ENCODE measurements at places on chromosomes 12 and 14.

- DNase-seq: no peak
Observed at GRCh38 chr12:18753481-18754123, 15.7 kb downstream of the CAPZA3 start.

GRCh38 chr14:36580856-36581831 is 1.3 kb downstream of the NKX2-8 start:
- DNase-seq: no peak

DNA sequence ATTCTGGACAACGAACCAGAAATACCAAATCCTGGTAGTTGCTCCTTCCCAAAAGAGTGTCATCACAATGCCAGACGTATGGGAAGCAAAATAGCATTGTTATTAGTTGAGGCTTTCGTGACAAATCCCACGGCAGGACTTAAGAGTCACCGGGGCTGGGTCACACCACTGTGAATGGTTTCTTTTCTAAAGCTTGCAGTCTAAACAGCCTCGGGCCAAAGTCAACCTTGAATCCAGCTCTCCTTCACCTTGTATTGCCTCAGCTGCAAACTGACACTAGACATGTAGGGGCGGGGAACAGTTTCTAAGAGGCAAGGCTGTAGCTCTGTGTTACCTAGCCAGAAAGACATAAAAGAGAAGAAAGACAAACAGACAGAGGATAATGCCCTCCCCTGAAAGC is 734.8 kb downstream of the MED13L start:
- no peak for DNase-seq

GRCh38 chr12:115897729-115898128 is 379.8 kb downstream of the MED13L start:
- DNase-seq: no peak

- no peak for DNase-seq
Observed at GRCh38 chr14:95078867-95079266, 78.5 kb downstream of the DICER1 start.

GRCh38 chr14:96816281-96816680 is 19.1 kb downstream of the VRK1 start:
- DNase-seq: no peak

DNA sequence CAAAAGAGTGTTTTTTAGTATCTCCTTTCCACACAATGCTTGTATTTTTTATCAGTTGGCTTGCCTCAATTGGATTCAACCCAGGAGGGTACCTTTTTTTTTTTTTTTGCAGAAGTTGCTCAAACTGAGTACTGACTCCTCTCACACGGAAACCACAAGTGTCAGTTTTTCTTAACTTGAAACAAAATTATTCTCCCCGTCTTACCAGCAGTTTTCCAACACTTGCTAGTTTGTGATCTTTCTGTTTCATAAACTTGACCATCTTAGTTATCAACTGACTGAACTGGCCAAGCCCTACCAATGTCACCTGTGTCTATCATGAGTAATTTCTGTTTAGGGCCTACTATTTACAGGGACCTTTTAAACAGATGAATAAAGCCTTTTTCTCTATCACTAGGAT is 34.1 kb upstream of the ITPR2 start:
- peak; percentile 42 for DNase-seq

GRCh38 chr12:122909442-122910288 is 13.7 kb upstream of the VPS37B start:
- DNase-seq: no peak

DNA sequence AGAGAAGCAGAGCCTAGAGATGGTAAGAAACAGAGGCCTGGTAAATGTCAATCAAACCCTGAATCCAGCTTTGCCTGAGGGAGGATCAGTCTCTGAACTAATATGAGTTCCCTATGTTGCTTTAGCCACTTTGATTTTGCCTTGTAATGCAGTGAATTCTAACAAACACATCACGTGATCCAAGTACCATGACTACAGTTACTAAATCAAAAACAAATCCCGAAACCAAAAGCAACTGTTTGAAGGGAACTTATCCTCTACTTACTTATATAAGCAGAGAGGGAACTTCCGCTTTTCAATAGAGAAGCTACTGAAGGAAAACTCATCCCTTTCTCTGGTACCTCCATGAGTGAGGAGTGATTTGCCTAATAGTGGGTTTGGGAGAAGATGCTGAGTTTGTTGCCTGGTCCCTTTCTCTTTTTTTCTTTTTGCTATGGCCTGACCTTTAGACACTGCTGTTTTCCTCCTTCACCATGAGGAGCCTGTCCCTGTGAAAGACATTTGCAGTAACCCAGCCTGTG is 7.7 kb upstream of the PPTC7 start:
- no peak for DNase-seq

GRCh38 chr12:26269562-26270284 is 74.3 kb downstream of the SSPN start:
- no peak for DNase-seq
